ENCODE measurements at places on chromosomes 11 and 22.

DNA sequence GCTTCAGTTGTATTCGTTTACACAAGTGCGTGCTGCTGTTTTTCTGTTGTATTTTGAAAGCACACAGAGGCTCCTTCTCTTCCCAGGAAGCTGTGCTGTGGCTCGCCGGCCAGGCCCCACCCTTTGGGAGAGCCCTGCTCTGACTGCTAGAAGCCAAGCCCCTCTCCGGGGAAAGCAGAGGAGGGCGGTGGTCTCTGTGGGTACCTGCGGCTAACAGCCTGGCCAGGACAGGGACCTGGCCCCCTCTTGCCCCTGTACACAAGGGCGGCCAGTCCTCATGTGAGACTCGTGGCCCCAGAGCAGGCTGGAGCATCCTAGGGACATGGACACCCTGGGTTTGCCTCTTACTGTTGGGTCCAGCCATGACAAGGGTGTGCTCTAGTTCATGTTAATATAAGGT is 14.8 kb downstream of the MOB2 start:
- no peak for DNase-seq

- no peak for DNase-seq
Observed at GRCh38 chr22:22720201-22720723, 75.8 kb downstream of the GGTLC2 start.

DNA sequence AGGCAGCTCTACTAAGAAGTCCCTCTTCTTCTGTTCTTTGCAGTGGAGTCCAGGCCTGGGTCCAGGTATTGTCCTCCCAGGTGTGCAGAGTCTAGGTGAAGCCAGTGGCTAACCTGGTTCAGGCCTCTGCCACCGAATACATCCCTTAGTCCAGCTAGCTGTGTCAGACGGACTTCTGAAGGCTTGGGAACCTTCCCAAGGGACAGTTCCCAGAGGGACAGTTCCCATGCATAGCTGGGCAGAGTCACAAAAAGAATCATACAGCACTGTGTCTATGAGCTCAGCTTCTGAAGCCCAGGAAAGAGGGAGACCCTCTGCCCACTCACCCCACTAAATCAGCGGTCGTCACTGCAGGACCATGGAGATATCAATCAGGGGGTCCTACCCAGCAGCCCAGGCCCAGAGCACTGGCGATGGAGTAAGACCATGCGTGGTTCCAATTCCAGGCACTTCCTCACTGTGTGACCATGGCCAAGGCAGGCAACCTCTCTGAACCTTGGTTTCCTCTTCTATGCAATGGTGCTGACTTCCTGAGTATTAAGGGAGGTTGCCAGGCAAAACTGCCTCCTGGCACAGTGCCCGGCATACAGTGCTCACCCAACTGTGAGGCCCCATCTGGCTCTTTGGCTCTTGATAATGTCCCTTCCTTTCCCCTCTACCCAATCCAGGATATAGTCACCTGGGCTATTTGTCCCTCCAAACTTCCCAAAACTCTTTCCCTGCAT is 3.4 kb downstream of the MS4A10 start:
- no peak for DNase-seq

- DNase-seq = no peak
Observed at GRCh38 chr22:31097941-31098631, 9.3 kb downstream of the SELENOM start.

- no peak for DNase-seq
Observed at GRCh38 chr11:134538742-134539141, 126.7 kb upstream of the B3GAT1 start.

GRCh38 chr11:20909995-20910726 is 240.8 kb downstream of the NELL1 start:
- no peak for DNase-seq

DNA sequence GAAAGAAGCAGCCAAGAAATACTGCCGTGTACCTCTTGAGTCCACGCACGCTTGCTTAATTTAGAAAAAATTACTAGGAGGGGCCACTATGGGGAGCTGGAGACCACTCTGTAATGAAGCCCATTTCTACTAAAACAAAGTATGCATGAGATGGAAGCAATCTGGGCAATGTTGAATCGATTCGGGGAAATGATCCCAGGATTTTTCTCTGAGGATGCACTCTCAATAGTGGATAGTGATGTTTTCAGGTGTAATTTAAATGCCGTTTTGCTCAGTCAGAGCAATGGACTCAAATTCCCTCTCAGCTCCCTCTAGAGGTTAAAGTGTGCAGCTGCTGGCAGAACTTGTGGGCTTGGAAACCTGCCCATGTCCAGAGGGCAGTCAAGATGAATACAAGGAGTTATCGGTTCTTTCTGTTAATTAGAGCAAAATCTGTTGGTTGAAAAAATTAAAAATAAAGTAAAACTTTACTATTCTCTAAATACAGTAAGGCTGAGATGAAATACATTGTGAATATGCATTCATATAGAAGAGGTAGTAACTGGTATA is 64.1 kb downstream of the ME3 start:
- no peak for DNase-seq

- no peak for DNase-seq
Observed at GRCh38 chr22:20271114-20271994, 3.2 kb upstream of the RTN4R start.

All from stimulated activated CD4-positive, alpha-beta T cell treated with anti-CD3 and anti-CD28 coated beads, TNF-alpha, amount 100 ng/mL, for 1 hour (primary cell).